Neural crest cell (in vitro differentiated cells): ENCODE measurements at places on chromosomes 4 and X. TPM values are rescaled to one million over a fixed set of nuclear protein-coding genes. Genes with fewer than 3 reads are reported as not detected.

DNA sequence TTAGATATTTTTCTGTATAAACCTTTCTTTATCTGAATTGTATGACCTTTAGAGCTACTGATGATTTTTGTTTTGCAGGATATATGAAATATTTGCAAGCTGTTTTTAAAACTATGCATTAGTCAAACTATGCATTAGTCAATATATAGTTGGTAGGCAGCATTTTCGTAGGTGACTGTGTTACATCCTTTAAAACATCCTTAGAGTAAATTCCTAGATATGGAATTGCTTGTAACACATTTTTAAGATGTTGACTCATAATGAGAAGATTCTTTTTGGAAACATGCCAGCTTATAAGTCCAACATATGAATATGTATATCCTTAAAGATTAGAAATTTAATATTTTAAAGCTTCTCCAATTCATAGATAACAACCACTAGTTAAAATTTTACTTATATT lies 1768.5 kb downstream of the PCDH7 start:
- H3K27me3 ChIP-seq, result no peaks in the 10 kb centered on the region
- H3K27ac ChIP-seq, result no peak overlapping the region
- DNase-seq, result no peak
- H3K4me1 ChIP-seq, result peaks cover 6% of the 10 kb centered on the region

MAGEB10 gene
- total RNA-seq, result not detected in 2 replicates

TENM3 gene
- 43.9 and 46.9 TPM in 2 replicates for total RNA-seq

ADAMTS3 gene
- 2.7 and 3.0 TPM in 2 replicates for total RNA-seq

MTHFD2L gene
- 19.3 and 19.9 TPM in 2 replicates for total RNA-seq

DNA sequence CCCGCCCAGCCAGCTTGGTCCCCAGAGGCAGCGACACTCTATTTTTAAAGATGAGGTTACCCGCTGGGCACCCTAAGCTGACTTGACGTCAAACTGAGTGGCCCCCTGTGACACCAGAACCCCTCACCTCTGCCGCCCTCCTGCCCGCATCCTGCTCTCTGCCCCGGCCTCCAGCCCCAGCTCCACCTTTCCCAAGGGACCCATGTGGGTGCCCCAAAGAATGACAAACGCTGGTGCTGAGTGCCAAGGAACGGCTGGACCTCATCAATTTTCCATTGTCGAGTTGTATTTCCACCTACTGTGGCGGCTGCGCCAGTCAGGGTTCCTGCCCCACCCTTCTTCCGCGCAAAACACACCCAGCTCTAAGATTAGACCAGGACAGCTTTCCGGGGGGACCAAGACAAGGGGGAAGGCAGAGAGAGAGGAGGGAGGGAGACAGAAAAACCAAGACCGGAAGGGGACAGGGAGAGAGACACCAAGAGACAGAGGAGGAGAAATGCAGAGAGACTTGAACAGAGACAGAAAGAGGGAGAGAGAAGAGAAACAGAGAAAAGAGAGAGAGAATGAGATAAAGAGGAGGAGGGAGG lies 2.0 kb downstream of the PRKX start:
- H3K4me1 ChIP-seq, result peaks cover 20% of the 10 kb centered on the region
- H3K36me3 ChIP-seq, result no peaks in the 10 kb centered on the region
- no peak for DNase-seq
- peak overlapping the region; percentile 98 for H3K4me3 ChIP-seq

RAB40AL gene
- 0.59 and 0.68 TPM in 2 replicates for total RNA-seq

DDIT4L gene
- total RNA-seq, result 0.14 and 0.18 TPM in 2 replicates

- H3K4me1 ChIP-seq, result peaks cover 10% of the 10 kb centered on the region
- H3K36me3 ChIP-seq, result no peaks in the 10 kb centered on the region
- no peak for DNase-seq
- H3K27ac ChIP-seq, result no peak overlapping the region
- no peaks in the 10 kb centered on the region for H3K27me3 ChIP-seq
Observed at GRCh38 chrX:19174401-19175025, 52.2 kb upstream of the ADGRG2 start.

NMU gene
- 10.3 and 12.8 TPM in 2 replicates for total RNA-seq
